Melanocyte of skin (primary cell): ENCODE measurements at places on chromosomes 3 and 15. TPM values are rescaled to one million over a fixed set of nuclear protein-coding genes. Genes with fewer than 3 reads are reported as not detected.

Gene ADGRG7
- not detected in 2 replicates for total RNA-seq

Gene SAXO2
- total RNA-seq: 0.73 and 1.4 TPM in 2 replicates

Gene GABRR3
- not detected in 2 replicates for total RNA-seq

Gene PLA1A
- total RNA-seq: 10.7 and 52.3 TPM in 2 replicates

Gene DISP2
- total RNA-seq: 0.15 and 0.33 TPM in 2 replicates

Gene SERINC4
- not detected in 2 replicates for total RNA-seq

Gene DUOX2
- not detected in 2 replicates for total RNA-seq

Gene LMCD1
- total RNA-seq: 11.0 and 16.0 TPM in 2 replicates

Gene VGLL3
- total RNA-seq: 0.69 and 3.3 TPM in 2 replicates

Gene TMEM212
- total RNA-seq: 0.15 TPM in 1 of 2 replicates, not detected in the other

Gene ATP13A4
- total RNA-seq: 0.34 and 0.73 TPM in 2 replicates

Gene A4GNT
- total RNA-seq: not detected in 2 replicates

Gene STX19
- not detected in 2 replicates for total RNA-seq

Gene TM4SF1
- total RNA-seq: 595 and 670 TPM in 2 replicates

Gene KCNH8
- total RNA-seq: 0.69 and 0.73 TPM in 2 replicates

Gene COL6A5
- total RNA-seq: under 0.01 TPM in 1 of 2 replicates, not detected in the other

Gene NOP10
- 394 and 415 TPM in 2 replicates for total RNA-seq

Gene HCN4
- total RNA-seq: not detected in 2 replicates

Gene SSUH2
- under 0.01 TPM in 1 of 2 replicates, not detected in the other for total RNA-seq

Gene ALG1L2
- total RNA-seq: 0.73 and 1.7 TPM in 2 replicates

Gene LRRC34
- 8.7 and 16.0 TPM in 2 replicates for total RNA-seq

Gene COL8A1
- 0.34 and 15.6 TPM in 2 replicates for total RNA-seq

Gene NMNAT3
- total RNA-seq: 0.69 and 1.1 TPM in 2 replicates

Gene TYRO3
- total RNA-seq: 9.6 and 32.7 TPM in 2 replicates

Gene SLC12A1
- under 0.01 TPM in 1 of 2 replicates, not detected in the other for total RNA-seq

Gene BTBD1
- 117 and 140 TPM in 2 replicates for total RNA-seq

Gene ZPLD1
- total RNA-seq: under 0.01 TPM in 1 of 2 replicates, not detected in the other

Gene SH3GL3
- total RNA-seq: not detected in 2 replicates

Gene ERICH6
- 0.31 TPM in 1 of 2 replicates, not detected in the other for total RNA-seq

Gene THBS1
- total RNA-seq: 12.7 and 14.0 TPM in 2 replicates

Gene CTXN2
- not detected in 2 replicates for total RNA-seq

Gene CD200R1
- total RNA-seq: 0.36 TPM in 1 of 2 replicates, not detected in the other
